EH (cell line): ENCODE measurements at places on chromosomes 1 and 21.
A peak's percentile ranks its signal among the peaks of the same experiment; 100 is the strongest.

DNA sequence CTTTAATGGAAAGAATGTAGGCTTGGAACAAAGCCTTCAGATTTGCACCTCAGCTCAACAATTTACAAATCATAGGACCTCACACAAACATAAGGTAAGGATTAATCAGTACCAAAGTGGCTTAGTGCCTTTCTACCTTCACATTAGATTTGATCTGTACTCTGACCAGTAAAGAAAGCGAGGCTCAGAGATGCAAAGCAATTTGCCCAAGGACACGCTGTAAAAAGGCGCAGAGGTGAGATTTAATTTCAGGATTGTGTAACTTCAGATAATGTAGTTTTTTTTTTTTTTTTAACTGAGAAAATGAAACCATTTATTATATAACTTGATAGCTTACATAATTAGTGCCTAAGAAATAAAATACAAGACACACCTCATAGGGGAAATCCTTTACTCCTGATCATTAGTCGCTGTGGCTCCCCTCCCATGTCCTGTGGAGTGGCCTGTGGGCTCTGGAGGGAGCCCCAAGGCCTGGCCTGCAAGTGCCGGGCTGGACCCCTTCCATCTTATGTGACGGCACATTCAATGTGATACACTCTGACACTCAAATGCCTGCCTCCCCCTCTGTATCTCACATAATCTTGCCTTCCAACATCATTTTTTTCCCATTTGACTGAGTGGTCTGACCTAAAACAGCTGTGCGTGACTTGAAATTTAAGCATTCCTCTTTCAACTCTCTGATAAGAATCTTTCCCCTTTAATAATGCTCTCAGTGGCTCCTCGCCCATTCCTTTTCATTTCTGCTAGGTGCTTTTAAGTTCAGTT, 426.5 kb upstream of the DAB1 start:
- DNase-seq, result no peak

- DNase-seq, result peak; percentile 86
These were observed 57.1 kb upstream of the COX20 start for GRCh38 chr1:244778344-244778743.

DNA sequence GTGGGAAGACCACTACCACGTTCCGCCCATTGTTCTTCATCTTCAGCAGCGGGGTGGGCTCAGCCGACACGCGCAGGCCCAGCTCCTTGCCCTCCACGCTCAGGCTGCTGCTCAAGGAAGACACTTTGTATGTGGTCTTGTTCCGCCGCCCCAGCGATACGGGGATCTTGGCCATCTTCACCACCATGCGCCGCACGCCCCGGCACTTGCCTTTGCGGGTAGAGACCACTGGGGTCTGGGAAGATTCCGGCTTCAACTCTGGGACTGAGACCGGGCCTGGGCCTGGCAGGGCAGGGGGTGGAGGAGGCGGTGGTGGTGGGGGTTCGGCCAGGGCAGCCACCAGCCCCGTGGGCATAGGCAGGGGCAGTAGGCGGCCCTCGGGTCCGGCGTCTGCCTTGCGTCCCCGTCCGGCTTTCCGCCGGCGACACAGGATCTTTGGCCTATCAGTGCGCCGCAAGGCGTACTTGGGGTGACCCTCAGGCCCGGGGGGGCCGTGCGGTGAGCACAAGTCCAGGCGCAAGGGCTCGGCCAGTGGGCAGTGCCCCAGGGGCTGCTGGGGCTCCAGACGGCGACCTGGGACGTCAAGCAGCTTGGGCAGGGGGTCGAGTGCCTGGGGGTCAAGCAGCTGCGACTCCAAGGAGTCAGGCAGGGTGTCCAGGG, 53.3 kb downstream of the AHDC1 start:
- no peak for DNase-seq

- DNase-seq, result no peak
These were observed 64.1 kb downstream of the ACTL8 start for GRCh38 chr1:17819129-17819802.

GRCh38 chr21:41847066-41847804, 31.9 kb downstream of the PRDM15 start:
- DNase-seq, result peak; percentile 47

- DNase-seq, result no peak
These were observed 94.6 kb downstream of the SETD4 start for GRCh38 chr21:35965699-35966098.

- no peak for DNase-seq
These were observed 1.6 kb upstream of the ROR1 start for GRCh38 chr1:63772201-63772600.

DNA sequence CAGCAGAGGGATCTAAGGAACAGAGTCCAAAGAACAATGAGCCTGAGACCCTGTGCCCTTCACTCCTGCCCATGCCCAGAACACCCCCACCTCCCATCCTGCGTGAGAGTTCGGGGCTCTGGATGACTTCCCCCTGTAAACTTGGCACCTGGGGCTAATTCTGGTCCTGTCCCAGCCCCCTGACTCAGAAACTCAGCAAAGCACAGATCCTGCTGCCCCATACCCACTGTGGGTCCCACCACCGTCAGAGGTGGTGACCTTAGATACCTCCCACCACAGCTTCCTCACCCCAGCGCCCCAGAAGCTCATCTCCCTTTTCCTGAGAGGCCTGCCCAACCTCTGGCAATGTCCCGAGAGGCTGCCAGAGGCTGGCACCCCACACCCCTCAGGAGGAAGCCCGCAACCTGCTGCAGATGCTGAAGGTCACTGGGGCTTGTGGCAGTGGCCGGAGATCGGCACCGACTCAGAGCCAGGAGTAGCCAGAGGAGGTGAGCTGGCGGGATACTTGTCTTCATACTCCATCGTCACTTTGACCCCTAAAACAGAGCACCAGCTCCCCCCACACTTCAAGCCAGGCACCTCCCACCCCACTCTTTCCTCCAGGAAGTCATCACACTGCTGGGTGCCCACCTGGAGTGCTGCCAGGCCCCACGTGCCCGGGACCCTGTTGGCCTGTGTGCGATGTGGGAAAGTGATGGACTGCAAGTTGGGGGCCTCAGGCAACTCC, 111.6 kb upstream of the IFFO2 start:
- no peak for DNase-seq

- peak; percentile 53 for DNase-seq
These were observed 41.3 kb upstream of the OSBPL9 start for GRCh38 chr1:51575406-51576084.

DNA sequence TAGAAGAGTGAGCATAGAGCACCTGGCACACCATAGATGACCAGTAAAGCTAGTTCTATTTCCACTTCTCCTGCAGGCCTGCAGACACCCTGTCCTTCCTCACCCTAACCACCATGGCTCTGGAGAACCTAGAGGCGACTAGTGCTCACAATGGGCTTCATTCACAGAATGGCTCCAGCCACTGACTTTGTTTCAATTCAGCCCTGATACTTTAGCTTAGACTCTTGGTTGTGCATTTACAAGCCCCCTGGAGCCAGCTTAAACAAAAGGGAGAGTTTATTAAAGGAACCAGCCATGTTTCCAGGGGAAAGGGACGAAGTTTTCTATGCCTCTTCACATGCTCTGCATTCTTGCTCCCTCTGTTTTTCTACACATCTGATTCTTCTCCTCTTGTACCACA, 123.7 kb downstream of the NAV1 start:
- DNase-seq, result no peak

GRCh38 chr1:170864238-170864637, 71.1 kb upstream of the MROH9 start:
- no peak for DNase-seq

- DNase-seq, result no peak
These were observed 1.1 kb downstream of the BATF3 start for GRCh38 chr1:212698467-212699103.

DNA sequence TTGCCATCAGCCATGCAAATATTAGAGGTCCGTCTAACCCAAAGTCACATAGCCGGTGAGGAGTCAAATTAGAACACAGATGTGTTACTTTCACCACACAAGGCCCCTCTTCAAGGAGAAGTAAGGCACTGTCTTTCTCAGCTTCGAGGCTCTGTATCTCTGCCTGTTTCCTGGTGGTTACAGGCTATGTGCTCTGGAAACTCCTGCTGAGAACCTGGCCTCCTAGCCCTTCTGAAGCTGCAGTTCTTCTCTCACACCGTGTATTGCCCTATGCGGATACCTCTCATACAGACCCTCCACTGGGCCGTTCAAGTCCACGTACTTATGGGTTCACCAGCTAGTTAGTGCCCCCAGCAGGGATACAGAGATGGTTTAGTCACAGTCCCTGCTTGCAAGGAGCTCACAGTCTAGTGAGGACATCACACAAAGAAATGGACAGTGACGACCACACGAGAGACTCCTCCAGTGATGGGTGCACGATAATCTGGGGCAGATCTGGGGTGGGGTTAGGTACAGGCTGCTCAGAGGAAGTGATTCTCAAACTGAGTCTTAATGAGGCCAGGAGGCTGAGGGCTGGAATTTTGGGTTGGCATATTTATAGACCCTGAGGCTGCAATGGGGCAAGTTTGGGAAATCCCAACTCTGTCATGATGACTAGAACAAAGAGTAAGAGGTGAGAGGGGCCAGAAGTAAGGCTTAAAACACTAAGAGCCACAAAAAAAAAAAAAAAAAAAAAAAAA, 22.8 kb upstream of the ELOA start:
- DNase-seq, result peak; percentile 18

DNA sequence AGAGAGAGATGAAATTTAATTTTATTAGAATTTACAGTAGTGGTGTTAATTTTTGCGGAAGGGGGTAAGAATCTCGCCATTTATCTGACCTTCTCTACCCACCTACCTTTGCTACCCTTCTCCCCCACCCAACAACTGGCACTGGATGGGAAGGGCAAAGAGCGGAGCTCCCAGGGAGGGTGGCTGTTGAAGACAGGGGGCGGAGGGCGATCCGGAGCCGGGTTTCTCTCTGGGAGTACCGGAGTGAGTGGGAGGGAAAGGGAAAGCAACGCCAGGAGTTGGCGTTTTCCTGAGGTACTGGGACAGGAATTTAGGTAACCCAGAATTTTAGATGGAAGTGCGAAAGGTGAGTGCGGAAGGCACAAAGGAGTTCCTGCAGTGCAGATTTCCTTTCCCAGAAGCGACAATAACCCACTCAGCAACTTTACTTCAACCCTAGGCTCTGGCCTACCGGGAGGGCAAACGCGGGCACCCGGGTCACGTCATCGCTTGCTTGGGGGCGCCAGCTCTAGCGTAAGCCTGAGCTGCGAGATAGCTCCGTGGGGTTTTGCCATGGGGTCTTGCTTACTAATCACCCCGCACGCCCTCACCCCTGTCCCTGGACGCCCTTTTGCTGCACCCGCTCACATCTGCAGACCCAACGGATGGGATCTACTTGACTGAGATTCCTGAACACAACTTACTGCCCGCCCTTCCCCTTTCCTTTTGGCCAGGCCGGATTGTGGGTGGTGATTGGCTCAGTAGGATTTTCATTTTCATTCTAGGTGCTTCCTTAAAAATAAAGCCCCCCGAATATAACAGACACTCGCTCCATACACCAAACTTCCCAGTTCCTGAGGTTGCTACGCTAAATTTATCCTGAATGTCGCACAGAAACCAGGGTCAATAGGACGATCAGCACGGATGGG, 413.0 kb upstream of the ESRRG start:
- DNase-seq, result no peak

- peak; percentile 89 for DNase-seq
These were observed 426.6 kb downstream of the DUSP10 start for GRCh38 chr1:221315330-221315729.

GRCh38 chr21:33747420-33747819, 105.1 kb downstream of the ITSN1 start:
- DNase-seq, result no peak

DNA sequence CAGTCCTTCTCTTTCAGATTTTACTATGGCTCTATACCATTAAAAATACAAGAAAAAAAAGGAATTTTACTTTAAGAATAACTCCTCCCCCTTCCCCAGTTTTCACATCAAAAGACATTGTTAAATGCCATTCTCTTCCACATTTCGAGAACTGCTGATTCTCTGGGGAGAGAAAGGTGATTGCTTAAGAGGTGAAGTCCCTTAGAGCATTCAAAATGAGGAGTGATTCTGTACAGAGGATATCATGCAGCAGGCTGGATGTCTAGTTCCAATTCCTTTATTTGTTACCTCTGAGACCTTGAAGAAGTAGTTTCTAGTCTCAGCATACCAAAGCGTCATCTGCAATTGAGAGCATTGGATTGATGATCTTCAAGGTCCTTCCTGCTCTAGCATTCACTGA, 46.9 kb downstream of the FMO3 start:
- DNase-seq, result no peak

DNA sequence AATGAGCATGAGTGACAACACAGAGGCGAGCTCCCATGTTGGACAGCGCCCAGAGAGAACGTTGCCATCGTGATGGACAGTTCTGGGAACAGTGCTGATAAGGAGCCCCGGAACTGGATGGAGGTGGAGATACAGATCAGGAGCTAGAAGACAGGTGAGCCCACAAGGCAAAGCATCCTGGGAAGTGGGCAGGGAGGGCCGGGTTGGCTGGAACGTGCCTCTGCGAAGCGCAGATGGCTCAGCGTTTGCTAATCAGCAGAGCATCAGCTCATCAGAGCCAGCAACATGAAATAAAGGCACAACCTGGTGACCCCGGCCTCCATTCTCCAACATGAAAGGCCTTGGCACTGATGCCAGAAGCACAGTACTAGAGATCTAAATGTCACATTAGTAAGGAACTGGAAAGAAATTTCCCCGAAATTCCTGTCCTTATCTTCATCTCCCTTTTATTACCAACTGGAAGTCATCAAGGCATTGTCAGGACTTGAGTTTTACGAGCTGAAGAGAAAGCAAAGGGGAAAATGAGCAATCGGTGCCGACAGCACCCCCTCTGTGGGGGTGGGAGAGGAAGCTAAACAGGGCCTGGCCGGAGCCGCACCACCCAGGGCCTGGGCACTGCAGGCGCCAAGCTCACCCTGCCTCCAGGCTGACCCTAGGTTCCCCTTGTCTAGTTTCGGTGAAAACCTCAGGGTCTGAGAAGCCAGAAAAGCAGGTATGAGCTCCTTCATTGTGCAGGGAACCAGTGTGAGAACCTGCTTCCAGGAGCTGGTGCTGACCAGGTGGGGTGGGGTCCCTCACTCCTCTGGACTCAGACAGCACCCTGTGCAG, 19.9 kb downstream of the ABCA4 start:
- peak; percentile 86 for DNase-seq

- DNase-seq, result no peak
These were observed 10.9 kb downstream of the AKNAD1 start for GRCh38 chr1:108845991-108846390.

DNA sequence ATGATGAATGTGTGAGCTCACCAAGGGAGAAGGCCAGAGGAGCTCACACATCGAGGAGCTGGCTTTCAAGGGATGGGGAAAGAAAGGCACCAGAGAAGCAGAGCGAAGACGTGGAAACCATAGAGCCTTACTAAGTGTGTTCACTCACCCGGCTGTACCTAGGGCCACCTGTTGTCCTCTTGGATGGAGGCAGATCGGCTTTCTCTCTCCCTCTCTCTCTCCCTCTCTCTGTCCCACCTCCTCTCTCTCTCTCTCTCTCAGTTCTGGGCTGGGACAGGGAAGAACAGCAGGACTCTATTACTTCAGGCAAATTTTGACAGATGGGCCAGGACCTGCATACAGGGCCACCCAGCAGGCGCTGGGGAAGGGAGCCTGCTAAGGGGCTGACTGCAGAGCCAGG, 64.8 kb downstream of the HIVEP3 start:
- DNase-seq, result no peak

GRCh38 chr1:25559031-25559430, 15.6 kb downstream of the LDLRAP1 start:
- peak; percentile 16 for DNase-seq

- no peak for DNase-seq
These were observed 720 bp downstream of the LIN9 start for GRCh38 chr1:226308166-226308722.

GRCh38 chr1:116407033-116407432, 34.0 kb downstream of the ATP1A1 start:
- DNase-seq, result no peak

- no peak for DNase-seq
These were observed 57.3 kb downstream of the SLC37A1 start for GRCh38 chr21:42570841-42571387.
